Breast epithelium (tissue), 4 donors: ENCODE measurements at places on chromosomes 16 and 17. TPM values are rescaled to one million over a fixed set of nuclear protein-coding genes. Genes with fewer than 3 reads are reported as not detected.

DNA sequence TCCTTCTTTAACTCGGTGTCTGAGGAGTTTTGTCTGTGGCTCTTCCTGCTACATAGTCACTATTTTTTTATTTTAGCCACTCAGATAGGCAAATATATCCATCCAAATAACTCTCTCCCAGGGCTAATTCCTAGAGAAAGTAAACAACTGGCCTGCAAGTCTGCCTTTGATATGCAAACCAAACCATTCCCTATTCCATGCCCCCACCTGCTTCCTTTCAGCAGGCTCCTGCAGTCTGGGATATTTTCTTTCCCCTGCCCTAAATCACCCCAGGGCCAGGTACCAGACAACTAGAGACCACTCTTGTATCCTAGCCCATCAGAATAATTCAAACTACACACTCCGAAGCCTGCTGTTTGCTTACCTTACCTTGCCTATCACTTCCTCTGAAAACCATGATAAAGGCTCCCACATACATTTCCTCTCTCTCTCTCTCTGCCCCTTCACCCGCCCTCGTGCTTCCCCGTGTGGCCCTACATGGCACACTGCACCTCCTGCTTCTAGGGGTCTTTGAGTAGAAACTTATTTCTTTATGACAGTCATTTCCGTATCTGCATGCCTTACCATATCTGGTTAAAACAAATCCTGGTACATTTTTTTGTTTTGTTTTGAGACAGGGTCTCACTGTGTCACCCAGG is 8.3 kb downstream of the CD300H start:
- H3K27ac ChIP-seq, result no peak overlapping the region
- no peaks in the 10 kb centered on the region for H3K4me1 ChIP-seq
- no peak for DNase-seq

DNA sequence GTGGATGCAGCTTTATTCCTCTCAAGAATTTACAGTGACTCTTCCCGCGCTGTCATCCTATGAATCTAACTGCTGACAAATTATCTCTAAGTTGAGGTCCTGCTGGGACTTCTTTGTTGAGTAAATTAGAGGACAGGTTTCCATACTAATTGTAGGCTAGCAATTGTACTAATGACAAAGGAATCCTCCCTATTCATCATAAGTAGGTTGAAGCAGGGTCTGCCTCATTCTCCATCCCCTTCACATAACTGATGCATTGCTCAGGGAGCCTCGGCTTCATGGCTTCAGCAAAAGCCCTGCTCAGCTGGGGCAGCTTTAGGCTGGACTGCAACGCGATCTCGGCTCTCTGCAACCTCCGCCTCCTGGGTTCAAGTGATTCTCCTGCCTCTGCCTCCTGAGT is 83.1 kb upstream of the IRX6 start:
- H3K27me3 ChIP-seq, result no peaks in the 10 kb centered on the region
- H3K27ac ChIP-seq, result no peak overlapping the region
- H3K36me3 ChIP-seq, result no peaks in the 10 kb centered on the region
- no peak overlapping the region for H3K4me3 ChIP-seq

DNA sequence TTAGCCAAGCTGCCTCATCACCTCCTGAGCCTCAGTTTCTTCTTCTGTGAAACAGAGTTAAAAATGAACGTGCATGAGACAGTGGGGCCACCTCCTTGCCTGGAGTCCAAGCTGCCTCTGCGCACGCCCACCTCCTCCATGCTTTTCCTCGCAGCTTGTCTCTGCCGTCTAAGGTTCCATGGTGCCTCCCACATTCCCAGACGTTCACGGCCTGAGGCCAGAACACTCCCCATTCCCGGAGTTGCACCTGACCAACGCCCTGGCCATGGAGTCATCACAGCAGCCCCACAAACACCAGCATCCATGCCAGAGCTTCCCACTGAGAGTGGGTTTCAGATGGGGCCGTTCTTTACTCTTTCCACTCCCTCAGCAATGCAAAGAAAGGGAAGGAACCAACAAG is 183.0 kb upstream of the FOXF1 start:
- H3K4me3 ChIP-seq, result no peak overlapping the region
- no peaks in the 10 kb centered on the region for H3K36me3 ChIP-seq
- H3K27me3 ChIP-seq, result no peaks in the 10 kb centered on the region
- DNase-seq, result no peak
- no peaks in the 10 kb centered on the region for H3K4me1 ChIP-seq

GRCh38 chr16:27768651-27769272 is 218.8 kb downstream of the KATNIP start:
- DNase-seq, result no peak
- H3K27ac ChIP-seq, result no peak overlapping the region
- H3K4me3 ChIP-seq, result no peak overlapping the region
- no peaks in the 10 kb centered on the region for H3K36me3 ChIP-seq
- no peaks in the 10 kb centered on the region for H3K27me3 ChIP-seq

DNA sequence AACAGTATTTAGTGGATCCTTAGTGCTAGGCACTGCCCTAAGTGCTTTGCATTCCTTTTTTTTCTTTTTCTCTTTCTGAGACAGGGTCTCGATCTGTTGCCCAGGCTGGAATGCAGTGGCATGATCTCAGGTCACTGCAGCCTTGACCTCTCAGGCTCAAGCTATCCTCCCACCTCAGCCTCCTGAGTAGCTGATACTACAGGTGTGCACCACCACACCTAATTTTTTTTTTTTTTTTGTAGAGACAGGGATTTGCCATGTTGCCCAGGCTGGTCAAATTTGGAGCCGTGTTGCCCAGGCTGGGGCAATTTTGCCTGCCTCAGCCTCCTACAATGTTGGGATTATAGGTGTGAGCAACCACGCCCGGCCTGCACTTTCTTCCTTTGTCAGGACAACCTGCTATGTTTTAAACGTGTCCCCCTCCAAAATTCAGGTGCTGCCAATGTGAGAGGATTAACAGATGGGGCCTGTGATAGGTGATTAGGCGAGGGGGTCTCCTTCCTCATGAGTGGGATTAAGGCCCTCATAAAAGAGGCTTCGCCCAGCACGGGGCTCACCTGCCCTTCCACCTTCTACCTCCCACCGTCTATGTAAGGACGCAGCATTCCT is 5.4 kb downstream of the NQO1 start:
- no peaks in the 10 kb centered on the region for H3K27me3 ChIP-seq
- H3K27ac ChIP-seq, result no peak overlapping the region
- H3K4me3 ChIP-seq, result no peak overlapping the region

GRCh38 chr17:59512844-59513385 is 52.5 kb upstream of the DHX40 start:
- no peak for DNase-seq
- H3K4me1 ChIP-seq, result no peaks in the 10 kb centered on the region
- no peak overlapping the region for H3K4me3 ChIP-seq
- no peak overlapping the region for H3K27ac ChIP-seq

GRCh38 chr16:62283-62967 is 8.8 kb downstream of the SNRNP25 start:
- peaks cover 1% of the 10 kb centered on the region for H3K4me1 ChIP-seq
- H3K36me3 ChIP-seq, result peaks cover 12% of the 10 kb centered on the region
- H3K27me3 ChIP-seq, result no peaks in the 10 kb centered on the region

- no peak overlapping the region for H3K4me3 ChIP-seq
- H3K27ac ChIP-seq, result peak overlapping the region; percentile 14
- DNase-seq, result no peak
- no peaks in the 10 kb centered on the region for H3K27me3 ChIP-seq
These were observed 12.2 kb downstream of the PIK3R5 start for GRCh38 chr17:8953156-8953885.

GRCh38 chr17:17028878-17029535 is 13.2 kb upstream of the MPRIP start:
- no peaks in the 10 kb centered on the region for H3K27me3 ChIP-seq
- H3K27ac ChIP-seq, result no peak overlapping the region
- DNase-seq, result peak; percentile 35
- peaks cover 14% of the 10 kb centered on the region for H3K4me1 ChIP-seq
- H3K36me3 ChIP-seq, result no peaks in the 10 kb centered on the region

DNA sequence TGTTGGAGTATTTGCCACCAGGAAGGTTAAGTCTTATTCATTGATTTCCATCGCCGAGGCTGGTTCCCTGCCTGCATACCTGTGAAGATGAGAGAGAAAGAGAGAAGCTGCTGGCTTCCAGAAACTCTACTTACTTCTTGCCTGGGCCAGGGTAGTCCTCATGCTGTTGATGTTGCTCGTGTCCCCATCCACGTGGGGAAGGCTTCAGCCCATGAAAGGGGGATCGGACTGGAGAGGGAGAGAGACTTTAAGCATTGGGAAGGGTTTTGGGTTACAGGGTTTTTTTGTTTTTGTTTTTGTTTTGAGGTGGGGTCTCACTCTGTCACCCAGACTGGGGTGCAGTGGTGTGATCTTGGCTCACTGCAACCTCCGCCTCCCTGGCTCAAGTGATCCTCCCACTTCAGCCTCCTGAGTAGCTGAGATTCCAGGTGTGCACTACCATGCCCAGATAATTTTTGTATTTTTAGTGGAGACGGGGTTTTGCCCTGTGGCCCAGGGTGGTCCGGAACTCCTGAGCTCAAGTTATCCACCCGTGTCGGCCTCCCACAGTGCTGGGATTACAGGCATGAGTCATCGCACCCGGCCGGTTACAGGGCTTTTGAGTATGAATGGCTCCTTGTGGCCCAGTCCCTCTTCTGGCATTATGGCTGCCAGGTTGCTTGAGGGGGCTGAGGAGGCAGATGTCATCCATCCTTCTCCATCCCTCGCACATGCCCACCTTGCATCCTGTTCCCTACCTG is 26.6 kb downstream of the ITGB3 start:
- peak overlapping the region; percentile 82 for H3K27ac ChIP-seq
- DNase-seq, result no peak
- no peaks in the 10 kb centered on the region for H3K27me3 ChIP-seq
- H3K4me3 ChIP-seq, result peak overlapping the region; percentile 36
- no peaks in the 10 kb centered on the region for H3K36me3 ChIP-seq

- no peaks in the 10 kb centered on the region for H3K27me3 ChIP-seq
- H3K27ac ChIP-seq, result no peak overlapping the region
- DNase-seq, result no peak
These were observed 31.3 kb downstream of the ASIC2 start for GRCh38 chr17:33261820-33262219.

- H3K4me1 ChIP-seq, result no peaks in the 10 kb centered on the region
- H3K4me3 ChIP-seq, result no peak overlapping the region
- H3K36me3 ChIP-seq, result no peaks in the 10 kb centered on the region
- no peaks in the 10 kb centered on the region for H3K27me3 ChIP-seq
- no peak overlapping the region for H3K27ac ChIP-seq
- DNase-seq, result no peak
These were observed 4.5 kb downstream of the CCL18 start for GRCh38 chr17:36068524-36068923.

- no peak overlapping the region for H3K4me3 ChIP-seq
- H3K27ac ChIP-seq, result peak overlapping the region; percentile 89
- no peak for DNase-seq
- H3K4me1 ChIP-seq, result peaks cover 11% of the 10 kb centered on the region
These were observed 13.2 kb downstream of the HIC1 start for GRCh38 chr17:2068031-2068518.

- H3K4me3 ChIP-seq, result no peak overlapping the region
- H3K27me3 ChIP-seq, result no peaks in the 10 kb centered on the region
- DNase-seq, result no peak
These were observed 1.1 kb upstream of the TEKT3 start for GRCh38 chr17:15342460-15342859.

- no peaks in the 10 kb centered on the region for H3K36me3 ChIP-seq
- no peak for DNase-seq
- no peaks in the 10 kb centered on the region for H3K4me1 ChIP-seq
- no peaks in the 10 kb centered on the region for H3K27me3 ChIP-seq
These were observed 2.2 kb downstream of the KRTAP2-4 start for GRCh38 chr17:41063449-41063848.

GRCh38 chr16:11211061-11211976 is 44.7 kb downstream of the SOCS1 start:
- no peak overlapping the region for H3K4me3 ChIP-seq
- no peak overlapping the region for H3K27ac ChIP-seq
- no peaks in the 10 kb centered on the region for H3K4me1 ChIP-seq

DNA sequence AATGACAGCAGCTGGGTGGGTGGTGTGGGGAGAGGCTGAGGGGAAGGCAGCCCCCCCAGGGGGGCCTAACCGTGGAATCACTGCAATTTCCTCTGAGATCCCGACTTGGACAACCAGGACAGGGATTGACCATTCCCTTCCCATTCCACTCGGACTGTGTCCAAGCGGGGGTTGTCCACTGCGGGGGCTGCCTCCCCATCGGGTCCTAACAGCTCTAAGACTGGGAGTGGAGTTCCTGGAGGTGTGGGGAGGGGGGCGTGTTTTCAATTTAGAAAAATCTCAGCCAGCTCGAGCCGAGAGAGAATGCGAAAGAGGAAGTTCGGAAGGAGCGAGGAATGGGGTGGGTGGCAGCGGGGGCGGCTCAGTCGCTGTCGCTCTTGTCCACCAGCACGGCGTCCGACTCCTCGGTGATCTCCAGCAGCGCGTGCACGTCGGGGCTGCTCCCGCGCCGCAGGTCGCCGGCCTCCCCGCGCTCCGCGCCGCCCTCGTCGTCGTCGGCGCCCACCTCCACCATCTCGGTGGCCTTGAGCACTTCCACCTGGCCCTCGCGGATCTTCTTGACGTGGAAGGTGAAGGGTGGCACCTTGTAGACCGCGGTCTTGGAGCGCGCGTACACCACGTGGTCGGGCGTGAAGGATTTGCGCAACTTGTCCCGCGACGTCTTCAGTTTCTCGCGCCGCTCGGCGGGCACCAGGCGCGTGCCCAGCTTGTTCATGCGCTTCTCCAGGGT is 16.2 kb upstream of the STAT3 start:
- no peak overlapping the region for H3K4me3 ChIP-seq
- H3K27ac ChIP-seq, result peak overlapping the region; percentile 69
- H3K36me3 ChIP-seq, result no peaks in the 10 kb centered on the region
- peaks cover 23% of the 10 kb centered on the region for H3K4me1 ChIP-seq
- no peak for DNase-seq

DNA sequence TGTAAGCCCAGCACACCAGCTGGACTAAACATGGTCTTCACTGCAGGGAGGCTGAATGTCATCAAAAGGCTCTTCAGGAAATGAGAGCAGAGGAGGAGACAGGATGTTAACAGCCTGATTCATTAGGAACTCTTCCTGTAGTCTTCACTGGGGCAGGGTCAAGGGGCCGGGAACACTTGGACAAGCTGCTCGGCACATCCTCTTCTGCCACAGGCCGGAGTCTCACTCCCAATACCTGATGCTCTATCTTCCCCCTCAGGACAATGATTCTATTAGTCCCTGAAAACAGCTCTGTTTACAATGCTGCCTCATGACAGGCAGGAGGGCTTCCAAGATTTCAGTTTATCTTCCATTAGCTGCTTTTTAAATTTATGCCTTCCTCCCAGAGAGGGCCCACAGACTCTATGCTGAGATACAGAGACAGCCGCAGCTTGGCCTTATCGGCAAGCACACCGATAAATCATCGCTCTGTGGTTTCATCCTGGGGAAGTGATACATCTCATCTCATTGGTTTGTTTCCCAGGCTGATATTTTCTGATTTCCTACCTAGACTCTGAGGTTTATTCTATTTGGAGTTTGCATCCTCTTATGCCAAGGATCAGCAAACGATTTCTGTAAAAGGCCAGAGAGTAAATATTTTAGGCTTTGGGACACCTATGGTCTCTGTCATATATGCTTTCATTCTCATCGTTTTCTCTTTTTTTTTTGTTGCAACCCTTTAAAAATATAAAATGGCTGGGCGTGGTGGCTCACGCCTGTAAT is 214.0 kb upstream of the ASIC2 start:
- H3K4me1 ChIP-seq, result no peaks in the 10 kb centered on the region
- H3K36me3 ChIP-seq, result no peaks in the 10 kb centered on the region
- no peak overlapping the region for H3K4me3 ChIP-seq
- no peak overlapping the region for H3K27ac ChIP-seq
- H3K27me3 ChIP-seq, result no peaks in the 10 kb centered on the region

The KRT40 gene
- total RNA-seq, result not detected

The DHRS7C gene
- not detected for total RNA-seq

The FBXW10B gene
- total RNA-seq, result 0.48 TPM

The KCNH6 gene
- not detected for total RNA-seq

The COPZ2 gene
- total RNA-seq, result 16.4 TPM

The NXPH3 gene
- total RNA-seq, result 4.5 TPM
